T-cell (primary cell): ENCODE measurements at places on chromosomes 11 and 22.
A peak's percentile ranks its signal among the peaks of the same experiment; 100 is the strongest.

DNA sequence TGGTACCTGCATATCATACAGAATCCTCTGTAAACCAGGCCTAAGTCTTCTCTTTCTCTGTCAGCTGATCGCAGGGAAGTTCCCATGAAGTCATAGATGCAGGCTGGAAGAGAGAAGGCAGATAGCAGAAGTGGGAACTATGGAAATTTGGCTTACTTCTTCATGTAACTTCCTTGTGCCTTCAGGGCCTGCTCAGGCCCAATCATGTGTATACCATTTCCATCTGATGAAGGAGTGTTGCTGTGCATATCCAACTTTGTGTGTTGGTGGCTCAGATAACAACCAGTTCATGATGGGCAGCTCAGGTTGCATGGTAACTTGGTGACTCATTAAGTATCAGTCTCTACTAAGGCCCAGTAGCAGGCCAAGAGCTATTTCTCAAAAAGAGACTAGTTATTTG is 53.1 kb upstream of the CEP295 start:
- no peak for DNase-seq
- no peak overlapping the region for H3K4me3 ChIP-seq
- no peaks in the 10 kb centered on the region for H3K27me3 ChIP-seq
- H3K4me1 ChIP-seq: no peaks in the 10 kb centered on the region
- no peaks in the 10 kb centered on the region for H3K36me3 ChIP-seq
- no peak overlapping the region for H3K27ac ChIP-seq

- H3K27me3 ChIP-seq: no peaks in the 10 kb centered on the region
- no peaks in the 10 kb centered on the region for H3K4me1 ChIP-seq
- no peak overlapping the region for H3K27ac ChIP-seq
- no peak for DNase-seq
Measured at GRCh38 chr11:26676641-26677040, 45.2 kb downstream of the SLC5A12 start.

DNA sequence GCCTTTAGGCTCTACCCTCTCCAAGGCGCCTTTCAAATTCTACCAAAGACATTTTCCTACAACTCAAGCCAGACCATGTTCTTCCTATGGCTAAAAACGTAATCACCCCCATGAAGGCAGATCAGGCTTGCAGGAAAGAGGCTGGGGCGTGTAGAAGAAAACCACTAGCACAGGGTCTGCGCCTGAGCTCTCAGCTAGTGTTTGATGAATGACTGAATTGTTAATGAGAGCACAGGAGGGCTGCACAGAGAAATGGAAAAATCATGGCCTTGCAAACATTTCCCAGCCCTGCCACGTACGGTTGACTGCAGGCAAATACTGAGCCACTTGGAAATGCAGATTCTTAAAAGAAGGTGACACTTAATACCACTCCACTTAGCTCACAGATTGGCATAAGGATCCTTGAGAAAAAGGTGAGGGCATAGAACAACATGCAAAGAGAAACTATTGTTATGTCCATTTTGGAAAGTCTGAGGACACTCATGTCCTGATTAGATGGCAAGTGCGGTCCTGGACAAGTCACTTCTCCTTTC is 148.6 kb downstream of the NXPE2 start:
- no peak for DNase-seq
- no peak overlapping the region for H3K27ac ChIP-seq
- H3K4me3 ChIP-seq: no peak overlapping the region
- no peaks in the 10 kb centered on the region for H3K4me1 ChIP-seq
- no peaks in the 10 kb centered on the region for H3K36me3 ChIP-seq

GRCh38 chr11:47186076-47186699 is at the start of gene PACSIN3:
Gene PACSIN3, minus strand, starts transcription at chr11:47186434. Its CDS starts 3,707 bp downstream, at chr11:47182727.
- peaks cover 8% of the 10 kb centered on the region for H3K4me1 ChIP-seq
- H3K4me3 ChIP-seq: peak within 1 kb of the TSS; percentile 65
- DNase-seq: no peak
- no peak within 1 kb of the TSS for H3K27ac ChIP-seq

GRCh38 chr11:1924181-1924580 is 4.7 kb downstream of the TNNT3 start:
- H3K36me3 ChIP-seq: no peaks in the 10 kb centered on the region
- DNase-seq: no peak
- no peak overlapping the region for H3K27ac ChIP-seq
- peaks cover 5% of the 10 kb centered on the region for H3K4me1 ChIP-seq

- H3K4me1 ChIP-seq: peaks cover 74% of the 10 kb centered on the region
- H3K4me3 ChIP-seq: peak overlapping the region; percentile 35
- peaks cover 29% of the 10 kb centered on the region for H3K36me3 ChIP-seq
- no peak for DNase-seq
Measured at GRCh38 chr22:37147186-37147990, 2.3 kb downstream of the IL2RB start.

DNA sequence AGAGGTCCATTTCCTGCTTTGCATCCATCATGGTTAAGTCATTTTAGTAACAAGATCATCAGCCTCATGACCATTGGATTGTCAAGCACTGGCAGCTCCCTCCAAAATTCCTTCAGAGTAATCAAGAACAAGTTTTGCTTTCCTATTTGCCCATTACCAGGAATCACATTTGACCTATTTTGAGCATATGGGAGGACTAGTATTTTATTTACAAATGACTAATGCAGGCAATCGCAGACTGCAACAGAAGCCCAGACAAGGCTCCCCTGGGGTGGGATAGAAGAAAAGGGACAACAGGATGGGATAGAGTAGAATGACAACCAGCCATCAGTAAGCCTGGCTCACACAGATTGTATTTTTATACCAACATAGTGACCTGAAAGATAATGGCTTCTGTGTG is 9.1 kb downstream of the MMP10 start:
- H3K27me3 ChIP-seq: peaks cover 7% of the 10 kb centered on the region
- no peaks in the 10 kb centered on the region for H3K4me1 ChIP-seq
- H3K4me3 ChIP-seq: no peak overlapping the region

GRCh38 chr11:13304655-13305335 is 27.2 kb downstream of the BMAL1 start:
- no peak overlapping the region for H3K27ac ChIP-seq
- peaks cover 5% of the 10 kb centered on the region for H3K36me3 ChIP-seq
- H3K4me1 ChIP-seq: peaks cover 76% of the 10 kb centered on the region

DNA sequence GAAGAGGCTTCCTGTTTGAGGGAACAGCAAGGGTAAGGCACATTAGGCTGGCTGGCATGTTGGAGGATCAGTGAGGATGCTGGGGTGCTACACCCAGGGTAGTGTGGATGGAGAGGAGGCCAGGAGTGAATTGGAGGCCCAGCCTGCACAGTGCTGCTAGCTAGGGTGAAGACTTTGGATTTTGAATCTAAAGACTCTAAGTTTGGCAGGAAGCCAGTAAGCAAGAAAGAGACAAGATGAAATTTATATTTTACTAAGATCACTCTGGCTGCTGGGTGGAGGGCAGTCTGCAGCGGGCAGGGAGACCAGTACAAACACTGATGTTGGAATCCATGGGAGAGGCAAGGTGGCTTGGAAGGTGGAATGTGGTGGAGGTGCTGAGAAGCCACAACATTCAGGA is 43.6 kb downstream of the TSPAN18 start:
- no peaks in the 10 kb centered on the region for H3K27me3 ChIP-seq
- no peak for DNase-seq
- H3K27ac ChIP-seq: no peak overlapping the region
- H3K4me3 ChIP-seq: no peak overlapping the region

DNA sequence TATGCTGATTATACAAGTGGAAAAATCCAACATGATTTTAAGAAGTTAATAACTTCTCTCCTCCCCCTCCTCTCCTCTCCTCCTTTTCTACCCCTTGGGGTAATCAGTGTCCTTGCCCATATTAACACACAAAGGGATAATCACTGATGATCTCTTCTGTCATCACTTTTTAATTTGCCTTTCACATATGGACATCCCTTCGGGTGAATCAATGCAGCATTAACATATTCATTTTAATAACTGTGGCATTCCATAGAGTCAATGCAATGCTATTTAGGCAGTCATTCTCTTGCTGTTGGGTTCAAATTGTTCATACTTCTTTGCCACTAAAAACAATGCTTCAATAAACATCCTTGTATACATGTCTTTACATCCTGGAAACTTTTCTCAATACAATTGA is 42.9 kb upstream of the GLYATL2 start:
- no peaks in the 10 kb centered on the region for H3K4me1 ChIP-seq
- H3K36me3 ChIP-seq: no peaks in the 10 kb centered on the region
- H3K27me3 ChIP-seq: no peaks in the 10 kb centered on the region
- H3K4me3 ChIP-seq: no peak overlapping the region
- H3K27ac ChIP-seq: no peak overlapping the region

DNA sequence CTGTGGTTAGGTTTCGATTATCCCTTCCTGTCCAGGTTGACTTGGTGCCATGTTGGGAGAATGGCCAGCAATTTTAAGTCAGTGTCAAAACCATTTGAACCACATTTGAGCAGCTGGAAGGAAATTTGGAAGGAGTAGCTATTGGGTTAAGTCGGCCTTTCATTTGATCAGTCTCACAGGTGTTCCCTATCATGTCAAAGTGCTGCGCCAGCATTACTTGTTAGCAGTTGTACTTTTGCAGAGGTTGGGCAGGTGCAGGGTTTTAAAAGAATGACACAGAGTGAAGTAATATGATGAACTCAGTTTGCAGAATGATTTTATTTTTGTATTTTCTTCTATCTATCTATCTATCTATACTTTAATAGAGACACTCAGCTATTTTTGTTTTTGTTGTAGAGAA is 6.4 kb upstream of the TYMP start:
- H3K4me1 ChIP-seq: peaks cover 36% of the 10 kb centered on the region
- no peaks in the 10 kb centered on the region for H3K27me3 ChIP-seq
- H3K36me3 ChIP-seq: no peaks in the 10 kb centered on the region
- DNase-seq: no peak
- no peak overlapping the region for H3K27ac ChIP-seq
- no peak overlapping the region for H3K4me3 ChIP-seq

- H3K36me3 ChIP-seq: no peaks in the 10 kb centered on the region
- DNase-seq: peak; percentile 42
- H3K4me3 ChIP-seq: peak overlapping the region; percentile 34
- no peak overlapping the region for H3K27ac ChIP-seq
Measured at GRCh38 chr11:59556115-59556916, 45.0 kb downstream of the OR4D9 start.

DNA sequence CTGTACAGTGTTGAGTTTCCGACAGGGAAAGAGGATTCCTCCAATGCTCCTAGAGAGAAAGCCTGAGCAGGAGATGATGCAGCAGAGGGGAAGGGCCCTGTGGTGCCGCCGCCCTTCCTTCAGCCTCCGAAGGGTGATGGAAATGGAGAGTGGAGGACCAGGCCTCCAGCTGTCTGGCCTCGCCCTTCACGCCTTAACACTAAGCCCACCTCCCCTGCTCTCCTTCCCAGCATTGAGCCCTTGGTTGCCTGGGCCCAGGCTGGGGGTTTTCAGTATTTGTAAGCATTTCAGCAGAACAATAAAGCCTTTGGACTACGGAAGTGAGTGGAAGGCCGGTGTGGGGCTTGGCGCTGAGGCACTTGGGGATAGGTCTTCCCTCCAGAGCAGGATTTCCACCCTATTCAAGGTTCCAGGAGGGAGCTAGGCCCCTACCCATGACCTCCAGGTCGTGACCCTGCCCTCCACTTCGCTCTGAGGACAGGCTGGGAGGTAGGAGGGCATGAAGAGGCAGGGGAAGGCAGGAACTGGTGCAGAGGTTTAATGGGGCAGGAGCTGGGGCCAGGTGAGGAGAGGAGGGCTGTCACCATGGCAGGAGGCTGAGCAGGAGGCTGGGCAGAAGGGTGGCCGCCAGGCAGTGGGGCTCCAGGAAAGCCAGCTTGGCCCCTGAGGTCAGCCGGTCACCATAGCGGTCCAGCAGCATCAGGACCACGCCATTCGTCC is 21.6 kb downstream of the TREH start:
- H3K27ac ChIP-seq: no peak overlapping the region
- peaks cover 11% of the 10 kb centered on the region for H3K4me1 ChIP-seq
- H3K4me3 ChIP-seq: no peak overlapping the region
- peaks cover 24% of the 10 kb centered on the region for H3K27me3 ChIP-seq
- no peak for DNase-seq

DNA sequence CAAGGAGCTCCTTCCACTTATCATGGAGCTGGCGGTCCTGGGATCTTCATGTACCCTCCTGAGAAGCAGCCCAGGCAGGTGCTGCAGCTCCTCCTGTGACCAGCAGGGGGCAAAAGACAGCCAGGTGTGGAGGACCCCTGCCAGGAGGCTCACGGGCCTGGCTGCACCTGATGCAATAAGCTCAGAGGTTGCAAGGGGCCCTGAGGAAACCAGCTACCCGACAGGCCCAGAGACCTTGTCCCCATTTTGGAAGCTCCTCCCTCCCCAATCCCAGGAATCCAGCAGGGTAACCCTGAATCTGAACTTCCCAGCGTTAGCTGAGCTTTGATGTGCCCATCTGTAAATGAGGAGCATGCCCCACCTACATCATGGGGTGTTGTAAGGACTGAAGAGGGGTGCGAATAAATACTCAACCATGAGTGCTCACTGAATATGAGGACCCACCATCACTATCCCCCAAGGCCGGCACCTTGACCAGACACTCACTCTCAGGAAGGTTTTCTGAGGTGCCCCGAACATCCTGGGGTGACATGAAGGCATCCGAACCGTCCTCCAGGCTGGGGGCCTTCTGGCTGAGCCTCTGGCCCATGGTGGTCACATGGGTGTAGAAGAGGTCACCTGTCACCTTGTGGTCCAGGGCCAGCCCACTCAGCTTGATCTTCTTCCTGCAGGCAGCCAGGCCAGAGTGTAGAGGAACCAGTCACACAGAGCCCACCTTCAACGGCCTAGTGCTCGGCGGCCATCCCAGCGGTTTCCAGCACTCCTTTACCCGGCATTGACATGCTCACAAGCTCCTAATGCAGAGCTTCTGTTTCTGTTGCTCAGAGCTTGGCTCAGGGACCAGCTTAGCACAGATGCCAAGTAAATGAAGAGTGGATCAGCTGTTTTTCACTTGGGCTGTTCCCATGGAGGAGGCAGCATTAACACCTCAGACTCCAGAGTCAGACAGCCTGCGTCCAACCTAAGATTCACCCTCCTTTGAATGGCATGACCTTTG is 21.7 kb downstream of the SLC43A1 start:
- H3K27ac ChIP-seq: no peak overlapping the region
- no peak overlapping the region for H3K4me3 ChIP-seq
- H3K27me3 ChIP-seq: no peaks in the 10 kb centered on the region

DNA sequence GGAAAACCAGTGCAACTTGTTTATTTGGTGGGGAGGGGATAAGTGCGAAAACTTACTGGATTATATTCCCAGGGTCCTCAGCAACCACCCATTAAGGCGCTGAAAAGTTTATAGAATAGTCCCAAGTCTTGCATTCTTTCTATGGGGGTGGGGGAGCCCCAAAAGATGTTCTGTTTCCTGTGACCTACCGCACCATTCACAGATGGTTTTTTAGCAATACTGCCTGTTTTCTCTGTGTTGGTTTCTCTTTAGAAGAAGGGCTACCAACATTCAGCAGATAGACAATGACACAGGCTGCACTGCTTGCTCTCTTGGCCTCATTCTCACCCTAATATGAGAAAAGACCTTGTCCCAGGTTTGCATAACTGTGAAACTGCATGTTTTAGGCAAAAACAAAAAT is 86.5 kb downstream of the FAM76B start:
- H3K27me3 ChIP-seq: no peaks in the 10 kb centered on the region
- H3K27ac ChIP-seq: peak overlapping the region; percentile 59
- no peaks in the 10 kb centered on the region for H3K36me3 ChIP-seq
- DNase-seq: no peak

GRCh38 chr11:122339436-122340060 is 223.5 kb upstream of the BLID start:
- H3K4me3 ChIP-seq: no peak overlapping the region
- no peak overlapping the region for H3K27ac ChIP-seq
- H3K36me3 ChIP-seq: no peaks in the 10 kb centered on the region
- H3K4me1 ChIP-seq: no peaks in the 10 kb centered on the region
